ENCODE measurements at places on chromosomes 13 and 19.

GRCh38 chr13:32262619-32263018 is 52.5 kb downstream of the ZAR1L start:
- no peak for DNase-seq

DNA sequence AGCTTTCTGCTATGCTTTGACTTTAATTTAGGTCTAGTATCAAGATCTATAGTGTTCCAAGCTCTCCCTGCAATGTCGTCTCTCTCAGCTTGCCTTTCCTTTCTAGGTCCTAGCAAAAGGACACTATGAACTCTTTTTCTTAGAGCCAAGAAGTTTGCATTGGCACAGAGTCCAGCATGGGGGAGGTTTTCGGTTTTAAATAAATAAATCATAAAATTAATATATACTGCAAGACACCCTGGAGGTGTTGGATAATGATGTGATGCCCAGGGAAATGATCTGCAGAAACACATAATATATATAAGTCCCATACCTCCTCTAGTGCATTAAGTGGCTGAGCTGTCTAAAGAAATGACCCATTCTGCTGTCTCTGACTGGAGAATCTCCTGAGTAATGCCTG is 316.4 kb upstream of the MAB21L1 start:
- DNase-seq: no peak

GRCh38 chr19:52603558-52604207 is 33.6 kb downstream of the ZNF701 start:
- no peak for DNase-seq

- no peak for DNase-seq
These were observed 8.7 kb downstream of the MEGF8 start for GRCh38 chr19:42333975-42334696.

- DNase-seq: no peak
These were observed 90.2 kb downstream of the LMO7 start for GRCh38 chr13:75726306-75726705.

DNA sequence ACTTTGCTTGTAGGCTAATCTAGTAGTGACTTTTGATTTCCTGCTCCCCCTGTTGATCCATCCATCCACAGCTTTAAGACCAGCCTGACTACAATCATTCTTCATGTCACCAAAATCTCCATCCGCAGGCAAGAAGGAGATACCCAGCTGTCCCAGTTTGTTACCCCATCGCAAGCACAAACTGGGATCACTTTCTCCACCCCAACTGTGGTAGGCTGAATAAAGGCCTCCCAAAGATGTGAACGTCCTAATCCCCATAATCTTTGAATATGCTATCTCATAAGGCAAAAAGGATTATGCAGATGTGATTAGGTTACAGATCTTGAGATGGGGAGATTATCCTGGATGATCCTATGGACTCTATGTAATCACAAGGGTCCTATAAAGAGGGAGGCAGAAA is 202.0 kb downstream of the ENOX1 start:
- DNase-seq: peak; percentile 90

DNA sequence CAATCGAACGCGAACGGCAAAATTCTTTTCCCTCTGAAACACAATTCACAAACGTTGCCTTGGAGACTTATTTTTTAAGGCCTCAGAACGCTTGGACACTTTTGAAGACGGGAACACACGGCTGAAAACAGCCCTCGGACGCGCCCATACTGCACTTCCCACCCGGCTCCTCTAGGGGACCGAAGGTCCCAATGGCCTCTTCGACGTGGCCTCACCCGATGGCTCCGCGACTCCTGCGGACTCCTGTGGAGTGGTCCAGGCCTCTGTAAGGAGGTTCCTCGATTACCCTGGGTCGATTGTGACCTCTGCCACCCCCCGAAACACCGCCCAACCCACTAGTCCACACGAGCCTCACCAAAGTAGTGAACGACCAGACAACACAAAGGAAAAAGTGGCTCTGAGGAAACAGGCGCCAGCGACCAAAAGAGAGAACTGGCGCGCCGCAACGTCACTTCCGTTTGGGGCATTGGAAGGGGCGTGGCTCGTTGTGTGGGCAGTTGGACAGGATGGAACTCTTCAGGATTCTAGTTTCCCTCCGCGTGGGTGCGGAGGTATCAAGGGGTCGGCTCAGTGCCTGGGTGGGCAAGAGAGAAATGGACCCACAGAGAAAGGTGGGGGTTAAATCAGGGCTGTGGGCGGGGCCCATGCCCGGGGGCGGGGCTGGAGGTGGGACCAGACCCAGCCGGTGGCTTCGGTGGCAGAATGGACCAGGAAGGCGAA is at the start of gene ZNF560:
Gene ZNF560, minus strand, starts transcription at position 434 of the 720 bp plus-strand sequence. CDS start 23,303 bp downstream, outside the sequence.
- DNase-seq: peak; percentile 16

- no peak for DNase-seq
These were observed 2.3 kb upstream of the ASF1B start for GRCh38 chr19:14138576-14139265.

DNA sequence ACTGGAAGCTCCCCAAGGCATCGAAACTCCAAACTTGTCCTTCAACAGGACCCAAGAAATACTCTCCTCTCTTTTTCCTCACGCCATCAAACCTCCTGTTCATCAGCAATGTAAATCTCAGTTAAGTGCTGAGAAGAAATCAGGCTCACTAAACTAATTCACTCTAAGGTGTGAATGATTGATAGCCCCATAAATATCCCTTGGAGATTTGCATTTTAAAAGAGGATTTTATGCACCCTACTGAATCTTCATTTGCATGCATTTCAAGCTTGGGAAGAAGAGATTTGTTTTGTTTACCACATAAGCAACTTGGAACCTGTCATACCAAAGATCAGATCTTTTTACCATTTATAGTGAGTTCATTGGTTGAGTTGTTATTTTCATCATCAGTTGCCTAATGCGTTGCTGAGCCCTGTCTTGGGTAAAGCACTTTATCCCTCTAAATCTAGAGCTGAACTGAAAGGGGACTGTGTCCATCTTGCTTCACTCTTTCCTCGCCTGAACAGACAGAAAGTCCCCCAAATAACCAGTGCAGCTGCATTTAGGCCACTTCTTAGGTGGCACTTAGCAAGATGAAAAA is 40.2 kb upstream of the GSX1 start:
- no peak for DNase-seq

- no peak for DNase-seq
These were observed 711.8 kb downstream of the UQCRFS1 start for GRCh38 chr19:28500982-28501630.

GRCh38 chr13:73596382-73596781 is 537.6 kb downstream of the KLF5 start:
- no peak for DNase-seq

DNA sequence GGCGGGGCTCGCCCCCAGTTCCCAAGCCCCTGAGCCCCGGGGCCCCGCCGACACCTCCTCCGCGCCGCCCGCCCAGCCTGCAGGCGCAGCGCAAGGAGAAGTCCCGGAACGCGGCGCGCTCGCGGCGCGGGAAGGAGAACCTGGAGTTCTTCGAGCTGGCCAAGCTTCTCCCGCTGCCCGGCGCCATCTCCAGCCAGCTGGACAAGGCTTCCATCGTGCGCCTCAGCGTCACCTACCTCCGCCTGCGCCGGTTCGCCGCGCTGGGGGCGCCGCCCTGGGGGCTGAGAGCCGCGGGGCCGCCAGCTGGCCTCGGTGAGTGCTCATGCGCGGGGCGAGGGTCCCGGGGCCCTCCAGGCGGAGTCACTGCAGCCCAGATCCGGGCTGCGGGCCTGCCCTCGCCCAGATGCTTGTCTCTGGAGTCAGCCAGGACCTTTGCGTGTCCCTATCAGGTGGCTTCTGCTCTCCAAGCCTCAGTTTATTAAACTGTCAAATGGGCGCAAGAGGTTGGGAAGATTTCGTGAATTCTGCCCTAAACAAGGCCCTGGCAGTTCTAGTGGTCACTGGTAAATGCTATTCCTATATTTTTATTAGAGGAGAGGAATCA is 2.0 kb downstream of the NPAS1 start:
- no peak for DNase-seq

- DNase-seq: no peak
These were observed 933 bp downstream of the TFPT start for GRCh38 chr19:54114340-54115108.

- DNase-seq: no peak
These were observed 73.6 kb downstream of the DCLK1 start for GRCh38 chr13:36057547-36057946.

DNA sequence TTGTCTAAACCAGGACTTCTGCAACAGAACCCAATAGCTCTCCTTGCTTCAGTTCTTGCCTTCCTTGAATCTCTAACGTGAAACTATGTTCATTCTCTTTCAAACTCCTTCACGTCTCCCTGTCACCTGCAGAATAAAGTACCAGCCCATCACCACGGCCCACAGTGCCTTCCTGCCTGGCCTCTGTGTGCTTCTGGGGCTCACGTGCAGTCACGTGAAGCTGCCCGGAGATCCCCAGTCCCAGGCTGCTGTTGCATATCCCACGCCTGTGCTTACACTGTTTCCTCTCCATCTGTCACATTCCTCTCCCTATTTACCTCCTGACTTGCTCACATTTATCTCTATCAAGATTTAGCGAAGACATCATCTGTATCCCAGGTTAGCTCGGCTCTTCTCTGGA is 102.8 kb downstream of the STARD13 start:
- peak; percentile 71 for DNase-seq

DNA sequence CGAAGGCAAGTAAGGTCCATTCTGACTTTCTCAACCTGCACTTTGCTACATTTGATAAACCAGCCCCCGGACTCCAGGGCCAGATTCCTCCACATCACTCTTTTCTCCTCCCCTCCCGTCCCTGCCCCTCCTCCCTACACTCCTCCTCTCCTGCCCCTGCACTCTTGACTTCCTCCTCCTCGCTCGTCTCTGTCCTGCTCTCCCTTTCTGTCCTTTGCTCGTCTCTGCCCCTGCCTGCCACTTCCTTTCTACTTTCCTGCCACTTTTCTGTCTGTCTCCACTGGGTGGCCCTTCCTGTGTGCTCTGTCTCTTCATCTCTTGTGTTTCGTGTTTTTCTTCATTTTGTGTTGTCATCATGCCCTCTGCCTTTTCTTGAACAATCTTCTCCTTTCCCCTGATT is 7.0 kb downstream of the U2AF2 start:
- DNase-seq: no peak

- no peak for DNase-seq
These were observed 18.7 kb upstream of the ATXN8OS start for GRCh38 chr13:70088926-70089325.

DNA sequence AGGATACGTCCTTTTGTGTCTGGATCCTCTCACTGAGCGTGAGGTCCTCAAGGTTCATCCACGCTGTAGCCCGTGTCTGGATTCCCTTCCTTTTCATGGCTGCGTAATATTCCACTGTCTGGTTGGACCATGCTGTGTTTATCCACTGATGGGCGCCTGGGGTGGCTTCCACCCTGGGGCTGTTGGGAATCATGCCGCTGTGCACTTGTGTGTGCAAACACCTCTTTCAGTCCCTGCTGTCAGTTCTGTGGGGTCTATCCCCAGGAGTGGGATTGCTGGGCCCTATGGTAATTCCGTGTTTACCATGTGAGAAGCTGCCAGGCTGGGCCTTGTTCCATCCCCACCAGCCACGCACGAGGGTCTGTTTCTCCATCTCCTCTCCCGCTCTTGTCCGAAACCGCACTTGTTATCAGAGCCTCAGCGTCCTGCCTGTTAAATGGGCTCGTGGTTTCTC is 98.6 kb downstream of the GADD45B start:
- no peak for DNase-seq

- DNase-seq: no peak
These were observed 270.9 kb downstream of the DACH1 start for GRCh38 chr13:71596116-71596515.

DNA sequence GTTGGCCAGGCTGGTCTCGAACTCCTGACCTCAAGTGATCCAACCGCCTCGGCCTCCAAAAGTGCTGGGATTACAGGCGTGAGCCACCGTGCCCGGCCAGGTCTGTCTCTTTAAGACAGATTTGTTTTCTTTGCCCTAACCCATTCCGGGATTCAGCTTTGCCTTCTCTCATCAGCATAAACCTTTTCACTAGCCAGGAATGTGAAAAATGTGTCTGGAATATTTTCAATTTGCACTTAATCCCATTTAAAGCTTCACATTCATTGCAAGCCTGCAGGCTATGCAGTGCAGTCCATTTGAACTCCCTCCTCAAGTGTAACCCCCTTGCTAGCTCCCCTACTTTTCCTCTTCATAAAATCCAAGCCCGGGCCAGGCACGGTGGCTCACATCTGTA is 880 bp upstream of the TMEM160 start:
- DNase-seq: no peak

GRCh38 chr19:54795758-54796157 is 7.7 kb upstream of the KIR2DL4 start:
- DNase-seq: no peak

- peak; percentile 87 for DNase-seq
These were observed 309.8 kb downstream of the LMO7 start for GRCh38 chr13:75945841-75946482.

GRCh38 chr19:11570039-11570462 is 7.4 kb downstream of the ACP5 start:
- DNase-seq: no peak

DNA sequence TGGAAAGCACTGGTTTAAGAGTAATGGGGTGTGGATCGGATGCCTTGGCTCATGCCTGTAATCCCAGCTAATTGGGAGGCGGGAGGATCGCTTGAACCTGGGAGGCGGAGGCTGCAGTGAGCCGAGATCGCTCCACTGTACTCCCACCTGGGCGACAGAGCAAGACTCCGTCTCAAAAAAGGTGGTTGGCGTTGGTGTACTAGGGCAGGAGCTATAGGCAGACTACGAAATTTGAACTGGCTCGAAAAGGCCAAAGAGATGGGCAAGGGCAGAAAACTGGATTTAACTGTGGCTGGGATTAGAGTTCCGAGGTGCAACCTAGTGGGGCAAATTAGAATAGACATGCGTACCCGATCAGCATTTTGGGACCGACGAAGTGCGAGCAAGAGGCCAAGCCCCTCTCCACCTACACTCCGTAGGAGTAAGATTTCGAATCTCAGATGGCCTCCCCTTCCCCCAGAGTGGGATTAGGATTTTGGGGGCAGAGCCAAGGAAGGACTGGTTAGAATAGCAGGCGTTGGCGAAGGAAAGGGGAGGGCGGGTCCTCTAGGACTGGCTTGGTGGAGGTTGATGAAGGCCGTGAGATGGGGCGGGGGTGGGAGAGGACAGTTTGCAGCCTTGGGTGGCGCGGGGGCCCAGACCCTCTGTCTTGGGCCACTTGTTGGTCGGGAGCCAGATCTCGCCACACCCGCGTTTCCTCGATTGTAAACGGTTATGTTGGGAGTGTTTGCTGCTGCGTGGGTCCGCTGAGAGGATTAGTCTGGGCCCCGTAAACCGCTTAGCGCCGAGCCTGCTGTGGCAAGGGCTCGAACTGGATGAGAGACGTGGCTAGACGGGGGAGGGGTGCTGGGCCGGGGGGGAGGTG is 2.0 kb upstream of the INAFM1 start:
- DNase-seq: peak; percentile 67

GRCh38 chr13:21013682-21014038 is 47.7 kb downstream of the LATS2 start:
- no peak for DNase-seq

GRCh38 chr13:48783181-48783630 is 129.5 kb downstream of the CYSLTR2 start:
- peak; percentile 49 for DNase-seq

Data from NCI-H524 (cell line).